Stimulated activated CD4-positive, alpha-beta T cell treated with anti-CD3 and anti-CD28 coated beads, TNF-alpha, amount 100 ng/mL, for 24 hours (primary cell): ENCODE measurements at places on chromosomes 7 and 10.

GRCh38 chr10:92052088-92052487 is 128.5 kb downstream of the BTAF1 start:
- no peak for DNase-seq

DNA sequence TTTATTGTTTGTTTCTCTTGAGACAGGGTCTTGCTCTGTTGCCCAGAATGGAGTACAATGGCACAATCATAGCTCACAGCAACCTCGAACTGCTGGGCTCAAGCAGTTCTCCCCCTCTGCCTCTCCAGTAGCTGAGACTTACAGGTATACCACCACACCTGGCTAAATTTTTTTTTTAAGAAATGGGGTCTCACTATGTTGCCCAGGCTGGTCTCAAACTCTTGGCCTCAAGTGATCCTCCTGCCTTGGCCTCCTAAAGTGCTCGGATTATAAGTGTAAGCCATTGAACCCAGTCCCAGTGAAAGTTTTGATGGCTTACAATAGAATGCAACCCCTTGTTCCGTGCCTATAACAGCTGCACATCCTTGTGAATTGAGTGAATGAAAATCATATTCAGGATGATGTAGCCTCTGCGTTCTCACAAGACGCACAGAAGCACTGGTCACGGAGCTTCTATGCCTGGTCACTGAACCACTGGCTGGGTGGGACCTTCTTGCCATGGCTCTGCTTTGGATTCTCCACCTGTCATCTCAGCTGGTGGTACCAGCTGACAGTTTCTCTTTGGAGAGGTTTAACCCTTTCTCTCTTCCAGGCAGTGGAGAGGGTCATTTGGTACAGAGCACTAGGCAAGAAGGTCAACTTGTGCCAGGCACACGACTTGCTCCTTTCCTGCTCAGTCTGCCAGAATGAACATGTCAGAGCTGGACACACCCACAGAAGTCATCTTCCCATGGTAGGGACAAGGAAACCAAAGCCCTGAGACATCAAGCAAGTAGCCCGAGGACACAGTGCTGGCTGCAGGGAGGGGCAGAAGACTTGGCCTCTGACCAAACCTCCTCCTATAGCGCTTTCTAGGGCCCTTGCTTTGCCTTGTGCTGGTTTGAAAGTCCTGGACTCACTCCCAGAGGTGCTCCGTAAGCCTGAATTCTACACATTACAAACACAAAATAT is 89.6 kb downstream of the ATXN7L1 start:
- no peak for DNase-seq

DNA sequence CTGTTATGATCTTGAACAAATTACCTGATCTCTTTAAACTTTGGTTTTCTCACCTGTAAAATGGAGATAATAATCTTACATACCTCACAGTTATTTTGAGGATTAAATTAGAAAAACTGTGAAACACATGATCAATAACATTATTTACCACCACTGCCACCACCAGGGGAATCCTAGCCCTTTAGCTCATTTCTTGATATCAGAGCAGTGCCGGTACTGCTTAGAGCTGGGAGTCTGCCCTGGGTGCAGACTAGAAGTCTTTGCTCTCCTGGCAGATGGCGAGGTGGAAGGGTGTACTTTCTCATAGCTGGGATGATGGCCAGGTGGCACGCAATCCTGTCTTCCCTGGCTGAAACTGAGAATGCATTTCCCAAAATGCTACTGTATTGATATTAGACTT is 12.7 kb upstream of the EFCAB10 start:
- no peak for DNase-seq

DNA sequence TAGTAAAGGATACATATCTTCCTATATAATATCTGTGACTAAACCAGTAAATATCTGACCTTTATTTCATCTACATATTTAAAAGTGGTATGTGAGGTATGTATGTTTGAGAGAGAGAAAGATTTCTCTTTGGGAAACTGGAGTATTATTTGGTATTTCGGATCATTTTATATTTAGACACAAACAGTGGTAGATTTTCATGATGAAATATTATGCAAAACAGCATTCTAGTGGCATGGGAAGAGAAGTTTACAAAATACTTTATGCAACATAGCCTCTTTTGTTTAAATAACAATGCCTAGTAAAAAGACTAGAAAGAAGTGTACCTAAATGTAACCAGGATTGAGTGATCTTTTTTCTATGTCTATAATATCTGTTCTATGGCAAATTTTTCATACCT is 98.6 kb upstream of the TMEM168 start:
- no peak for DNase-seq

DNA sequence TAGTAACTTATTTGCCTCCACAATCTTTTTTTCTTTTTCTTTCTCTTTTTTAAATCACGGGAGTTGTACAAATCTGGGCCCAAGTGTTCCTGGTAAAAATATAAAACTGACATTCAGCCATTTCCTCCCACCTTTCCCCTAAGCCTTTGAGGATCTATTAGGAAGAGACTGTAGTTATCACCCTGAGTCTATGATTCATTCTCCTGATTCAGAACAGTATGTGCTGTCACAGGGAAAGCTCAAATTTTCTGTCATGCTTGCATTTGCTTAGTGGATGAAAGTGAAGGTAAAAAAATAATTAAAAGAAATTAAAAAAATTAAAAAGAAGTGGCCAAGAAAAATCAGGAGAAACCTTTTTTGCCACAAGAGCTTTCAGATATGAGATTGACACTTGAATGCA is 71.7 kb downstream of the KIF20B start:
- DNase-seq, result no peak

GRCh38 chr10:72719941-72720592 is 28.1 kb downstream of the MCU start:
- DNase-seq, result no peak

DNA sequence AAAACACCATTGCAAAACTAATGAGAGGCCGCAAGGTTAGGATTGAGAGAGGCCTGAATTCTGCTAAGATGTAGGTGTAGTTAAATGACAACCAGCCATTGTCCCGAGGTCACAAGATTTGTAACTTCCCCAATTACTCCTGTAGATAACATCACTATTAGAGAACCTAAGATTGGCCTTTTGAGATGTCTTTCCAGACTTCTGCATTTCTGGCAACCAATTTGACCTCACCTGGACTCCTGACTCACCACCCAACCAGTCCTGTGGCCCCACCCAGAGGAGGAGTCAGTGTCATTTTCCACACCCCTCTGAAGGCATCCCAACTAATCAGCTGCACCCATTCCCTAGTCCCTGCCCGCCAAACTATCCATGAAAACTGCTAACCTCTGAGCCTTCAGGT is 115.7 kb downstream of the PRKAG2 start:
- DNase-seq, result no peak

DNA sequence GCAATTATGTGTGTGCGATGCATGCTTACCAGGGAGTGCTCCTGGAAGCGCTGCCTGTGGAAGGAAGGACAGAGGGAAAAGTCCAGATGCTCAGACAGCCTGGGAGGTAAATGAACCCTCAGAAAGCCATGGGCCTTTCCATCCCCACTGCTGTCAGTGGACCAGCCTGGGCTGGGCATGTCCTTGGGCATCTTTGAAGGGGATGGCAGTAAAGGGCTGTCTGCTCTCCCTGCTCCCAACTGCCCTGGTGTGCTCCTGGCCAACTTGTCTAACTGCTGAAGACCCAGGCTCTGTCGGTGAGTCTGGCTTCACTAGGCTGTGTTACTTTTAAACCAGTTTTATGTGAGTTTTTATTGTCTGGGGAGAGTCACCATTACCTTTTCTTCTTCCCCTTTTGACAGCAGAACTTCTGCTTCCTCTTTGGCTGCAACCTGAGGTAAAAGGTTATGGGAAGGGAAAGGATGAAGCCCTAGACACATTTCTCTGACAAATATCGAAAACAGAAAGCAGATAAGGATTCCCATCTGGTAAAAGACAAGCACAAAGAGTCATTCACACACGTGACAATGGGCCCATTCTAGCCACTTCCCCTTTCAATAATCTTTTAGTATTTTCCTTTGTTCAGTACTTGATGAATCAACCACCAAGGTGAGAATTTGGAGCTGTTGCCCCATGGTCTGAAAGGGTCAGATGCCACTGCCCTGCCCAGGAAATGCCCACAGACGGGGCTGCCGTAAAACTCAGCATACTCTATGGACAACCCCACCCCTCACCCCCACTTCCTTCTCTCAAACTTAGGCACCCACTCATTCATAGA is 27.6 kb upstream of the PIK3AP1 start:
- no peak for DNase-seq

GRCh38 chr10:24307116-24307515 is 98.2 kb downstream of the KIAA1217 start:
- DNase-seq, result no peak

DNA sequence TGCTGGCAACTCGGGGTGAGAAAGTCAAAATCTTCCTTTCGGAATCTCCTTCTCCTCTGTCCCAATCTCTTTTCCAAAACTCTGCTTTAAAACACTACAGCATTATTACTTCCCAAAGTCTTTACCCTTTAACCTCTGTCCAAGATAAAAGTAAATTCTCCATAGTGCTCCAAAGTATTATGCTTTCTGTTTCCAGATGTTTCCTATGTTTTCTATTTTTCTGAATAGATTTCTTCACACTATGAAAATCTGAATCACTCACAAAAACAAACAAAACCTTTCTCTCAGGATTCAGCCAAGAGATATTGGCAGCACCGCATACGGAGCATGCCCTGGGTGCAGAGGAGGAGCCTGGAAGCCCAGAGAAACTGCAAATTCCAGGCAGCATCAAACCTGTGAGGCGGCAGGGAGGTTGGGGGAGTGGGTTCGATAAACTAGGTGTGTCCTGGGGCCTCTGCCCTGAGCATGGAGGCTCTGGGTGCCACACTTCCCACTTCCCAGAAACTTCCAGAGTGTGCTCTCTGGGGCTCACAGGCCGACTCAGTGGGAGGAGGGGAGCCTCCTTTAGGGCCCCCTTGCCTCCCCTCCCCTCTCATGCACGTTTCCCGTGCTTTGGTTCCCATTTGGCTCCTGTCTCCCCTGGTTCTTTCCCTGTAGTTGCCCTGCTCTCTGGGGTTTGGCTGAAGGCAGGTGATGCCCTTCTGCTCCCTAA is 35.6 kb downstream of the VIPR2 start:
- no peak for DNase-seq

- DNase-seq, result no peak
Measured at GRCh38 chr7:143048827-143049226, 3.3 kb upstream of the OR6V1 start.

- DNase-seq, result no peak
Measured at GRCh38 chr7:35185908-35186731, 67.8 kb downstream of the TBX20 start.

GRCh38 chr7:110975486-110975885 is 115.4 kb upstream of the LRRN3 start:
- DNase-seq, result no peak

GRCh38 chr10:70070834-70071233 is 18.2 kb downstream of the MACROH2A2 start:
- DNase-seq, result no peak
